ENCODE measurements at places on chromosomes 13 and 19.

GRCh38 chr19:48489608-48490216 is 20.5 kb downstream of the CYTH2 start:
- DNase-seq: peak; percentile 81

GRCh38 chr13:106161146-106161545 is 374.3 kb downstream of the EFNB2 start:
- DNase-seq: no peak

DNA sequence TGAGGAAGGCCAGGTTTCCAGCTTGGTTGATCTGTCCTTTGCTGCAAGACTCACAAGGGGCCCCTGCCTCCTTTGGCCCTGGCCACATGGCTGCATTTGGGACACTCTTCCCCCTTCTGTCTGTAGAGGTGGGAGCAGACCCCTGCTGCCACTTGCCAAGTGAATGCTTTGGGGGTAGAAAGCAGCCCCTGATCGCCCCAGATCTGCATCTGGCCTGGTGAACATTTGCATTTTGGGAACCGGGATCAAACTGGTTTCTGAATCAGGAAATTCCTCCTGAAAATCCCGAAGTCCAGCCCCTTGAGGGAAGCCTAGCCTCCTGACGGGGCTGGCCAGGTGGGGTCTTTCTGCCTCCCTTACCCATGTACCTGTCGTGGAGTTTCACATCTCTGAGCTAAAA is 14.9 kb downstream of the DPF1 start:
- DNase-seq: no peak

DNA sequence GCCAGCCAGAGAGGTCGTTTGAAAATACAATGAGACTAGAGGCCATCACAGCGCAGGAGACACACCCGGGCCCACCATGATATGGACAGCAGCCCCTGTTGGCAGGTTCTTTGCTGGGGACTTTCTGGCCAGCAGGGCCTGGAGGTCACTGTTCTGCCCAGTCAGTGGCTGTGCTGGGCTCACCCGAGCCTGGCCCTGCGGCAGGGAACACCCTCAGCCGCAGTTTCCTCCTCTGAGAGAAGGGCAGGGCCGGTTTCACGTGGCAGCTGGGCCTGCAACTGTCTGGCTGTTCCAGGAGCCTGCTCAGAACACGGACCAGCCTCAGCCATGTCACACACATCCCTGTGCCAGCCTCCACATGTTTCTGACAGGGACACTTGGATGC is 39.4 kb downstream of the ADPRHL1 start:
- peak; percentile 66 for DNase-seq

- DNase-seq: no peak
Measured at GRCh38 chr13:72757792-72758535, 23.7 kb downstream of the DIS3 start.

GRCh38 chr19:41416194-41416674 is 10.9 kb downstream of the B3GNT8 start:
- no peak for DNase-seq

DNA sequence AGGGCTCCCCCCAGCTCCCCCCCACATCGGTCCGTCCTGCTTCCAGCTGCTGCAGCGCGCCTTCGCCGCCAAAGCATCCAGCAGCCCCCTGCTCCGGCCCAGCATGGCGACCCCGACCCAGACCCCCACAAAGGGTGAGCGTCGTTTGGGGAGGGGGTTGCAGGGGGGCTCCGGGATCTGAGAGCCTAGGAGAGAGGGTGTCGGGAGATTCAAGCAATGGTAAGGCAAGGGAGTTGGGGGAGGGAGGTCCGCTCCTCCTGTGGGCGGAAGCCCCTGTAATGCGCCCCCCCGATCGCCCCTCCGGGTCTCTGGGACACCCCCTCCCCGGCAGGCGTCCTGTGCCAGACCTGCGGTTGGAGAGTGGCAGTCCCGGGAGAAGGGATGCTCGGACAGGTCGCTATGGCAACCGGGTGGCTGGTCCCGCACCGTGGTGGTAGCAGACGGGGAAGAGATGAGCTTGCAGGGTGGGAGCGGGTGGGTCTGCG is at the start of gene FXYD7:
Gene FXYD7 (plus strand): TSS at position 25 of the 485 bp plus-strand sequence. CDS start 79 bp downstream, at position 104.
- no peak for DNase-seq

DNA sequence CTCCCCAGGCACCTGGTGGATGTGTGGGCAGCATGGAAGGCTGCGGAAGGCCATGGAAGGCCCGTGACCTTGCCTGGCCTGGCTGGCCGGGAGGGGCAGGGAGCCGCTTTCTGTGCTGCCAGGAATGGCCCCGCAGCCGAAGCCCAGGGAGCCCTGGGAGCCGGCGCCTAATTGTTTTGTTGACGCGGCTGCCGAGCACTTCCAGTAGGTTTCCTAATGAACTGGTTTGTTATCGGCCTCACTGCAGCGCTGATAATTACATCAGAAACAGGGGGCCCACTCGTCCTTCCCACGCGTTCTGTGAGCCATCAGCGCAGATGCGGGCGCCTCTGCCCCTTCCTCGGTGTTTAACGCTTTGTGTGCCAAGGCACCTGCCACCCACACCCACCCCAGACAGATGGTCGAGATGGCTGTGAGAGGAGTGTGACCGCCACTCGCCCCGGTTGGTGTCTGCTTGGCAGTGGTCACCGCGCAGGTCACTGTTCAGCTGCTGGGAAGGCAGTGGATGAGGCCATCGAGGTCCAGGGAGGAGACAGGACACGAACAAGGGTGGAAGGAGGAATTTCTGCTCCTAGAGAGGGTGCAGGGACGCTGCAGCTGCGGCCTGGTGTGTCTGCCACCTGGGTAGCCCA is 124.5 kb downstream of the KDM4B start:
- no peak for DNase-seq

DNA sequence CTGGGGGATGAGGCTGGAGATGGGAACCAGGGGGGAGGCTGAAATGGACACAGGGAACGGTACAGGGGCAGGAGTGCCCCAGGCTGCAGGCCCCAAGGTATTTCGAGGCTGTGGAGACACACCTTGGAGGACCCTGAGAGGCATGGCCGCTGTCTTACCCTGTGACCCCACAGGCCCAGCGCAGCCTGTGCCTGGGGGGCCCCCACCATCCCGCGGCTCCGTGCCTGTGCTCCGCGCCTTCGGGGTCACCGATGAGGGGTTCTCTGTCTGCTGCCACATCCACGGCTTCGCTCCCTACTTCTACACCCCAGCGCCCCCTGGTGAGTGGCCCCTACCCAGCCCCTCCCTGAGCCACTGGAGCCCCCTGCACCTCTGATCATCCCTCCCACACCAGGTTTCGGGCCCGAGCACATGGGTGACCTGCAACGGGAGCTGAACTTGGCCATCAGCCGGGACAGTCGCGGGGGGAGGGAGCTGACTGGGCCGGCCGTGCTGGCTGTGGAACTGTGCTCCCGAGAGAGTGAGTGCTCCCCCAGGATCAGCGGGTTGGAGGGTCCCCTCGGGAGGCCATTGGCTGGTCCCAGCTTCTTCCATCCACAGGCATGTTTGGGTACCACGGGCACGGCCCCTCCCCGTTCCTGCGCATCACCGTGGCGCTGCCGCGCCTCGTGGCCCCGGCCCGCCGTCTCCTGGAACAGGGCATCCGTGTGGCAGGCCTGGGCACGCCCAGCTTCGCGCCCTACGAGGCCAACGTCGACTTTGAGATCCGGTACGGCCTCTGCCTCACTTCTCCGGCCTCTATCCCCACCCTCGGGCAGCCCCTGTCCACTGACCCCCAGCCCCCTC is 16.9 kb upstream of the SPIB start:
- DNase-seq: no peak

GRCh38 chr19:791007-791566 is 6.2 kb upstream of the PTBP1 start:
- DNase-seq: no peak

- peak; percentile 25 for DNase-seq
Measured at GRCh38 chr19:52963247-52963618, 552 bp upstream of the ZNF816 start.

GRCh38 chr19:41924151-41925145 is 3.8 kb downstream of the ERFL start:
- DNase-seq: no peak

- DNase-seq: no peak
Measured at GRCh38 chr19:45442778-45443461, 19.2 kb upstream of the ERCC1 start.

DNA sequence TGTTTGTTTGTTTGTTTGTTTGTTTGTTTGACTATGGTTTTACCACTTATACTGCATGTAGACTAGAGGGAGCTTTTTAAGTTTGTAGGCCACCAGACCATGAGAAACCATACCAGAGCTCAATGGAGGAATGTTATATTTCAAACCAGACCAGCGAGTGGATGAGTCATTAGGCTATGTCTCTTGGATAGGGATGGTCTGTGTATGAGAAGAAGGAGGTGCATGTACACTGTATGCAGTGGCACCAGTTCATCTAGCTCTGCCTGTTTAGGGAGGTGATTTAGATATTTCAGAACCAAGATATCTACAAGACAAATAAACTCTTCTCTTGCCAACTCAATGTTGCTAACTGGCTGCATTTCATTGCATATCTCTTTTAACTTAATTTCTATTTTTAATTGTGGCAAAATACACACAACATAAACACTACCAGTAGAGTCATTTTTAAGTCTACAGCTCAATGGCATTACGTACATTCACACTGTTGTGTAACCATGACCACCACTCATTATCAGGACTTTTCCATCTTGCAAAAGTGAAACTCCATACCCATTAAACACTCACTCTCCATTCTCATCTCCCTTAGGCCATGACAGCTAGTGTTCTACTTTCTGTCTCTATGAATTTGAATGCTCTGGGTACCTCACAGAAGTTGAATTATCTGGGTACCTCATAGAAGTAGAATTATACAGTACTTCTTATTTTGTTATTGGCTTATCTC is 29.2 kb downstream of the SYDE1 start:
- no peak for DNase-seq

- DNase-seq: peak; percentile 86
Measured at GRCh38 chr19:42246143-42246921, 3.9 kb upstream of the GSK3A start.

- DNase-seq: no peak
Measured at GRCh38 chr19:37329686-37330085, 41.2 kb upstream of the ZNF527 start.

DNA sequence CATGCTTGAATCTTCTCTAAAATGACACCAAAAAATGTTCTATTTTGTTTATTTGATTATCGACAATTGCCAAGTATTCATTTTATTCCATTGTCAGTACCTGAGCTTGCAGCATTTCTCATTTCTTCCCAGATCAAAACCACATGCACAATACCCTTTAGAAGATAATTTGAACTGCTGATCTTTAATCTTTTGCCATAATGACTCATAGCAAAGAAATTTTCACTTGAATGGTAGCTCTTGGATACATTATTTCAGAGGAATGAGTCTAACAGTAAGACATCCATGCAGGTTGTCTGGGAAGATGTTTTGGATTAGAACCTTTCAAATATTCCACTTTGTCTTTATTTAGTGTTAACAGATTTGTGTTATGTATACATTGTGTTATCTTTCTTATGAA is 42.0 kb upstream of the RXFP2 start:
- no peak for DNase-seq

DNA sequence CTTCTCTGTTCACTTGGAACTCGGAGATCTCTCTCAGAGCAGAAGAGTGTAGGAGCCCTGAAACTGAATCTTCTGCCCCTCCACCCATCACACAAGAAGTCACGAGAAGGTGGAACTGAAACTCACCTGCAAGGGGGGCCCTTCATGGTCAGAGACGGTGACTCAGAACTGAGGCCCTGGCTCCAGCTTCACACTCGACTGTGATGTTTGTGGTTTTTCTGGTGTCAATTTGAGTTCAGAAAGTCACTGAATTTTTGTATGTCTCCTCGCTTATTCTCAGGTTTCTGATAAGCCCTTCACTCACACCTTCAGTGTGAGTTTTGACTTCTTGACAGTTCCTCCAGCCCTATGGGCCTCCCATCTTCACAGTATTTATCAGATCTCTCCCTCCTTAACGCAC is 23.1 kb downstream of the SIGLEC5 start:
- DNase-seq: no peak

DNA sequence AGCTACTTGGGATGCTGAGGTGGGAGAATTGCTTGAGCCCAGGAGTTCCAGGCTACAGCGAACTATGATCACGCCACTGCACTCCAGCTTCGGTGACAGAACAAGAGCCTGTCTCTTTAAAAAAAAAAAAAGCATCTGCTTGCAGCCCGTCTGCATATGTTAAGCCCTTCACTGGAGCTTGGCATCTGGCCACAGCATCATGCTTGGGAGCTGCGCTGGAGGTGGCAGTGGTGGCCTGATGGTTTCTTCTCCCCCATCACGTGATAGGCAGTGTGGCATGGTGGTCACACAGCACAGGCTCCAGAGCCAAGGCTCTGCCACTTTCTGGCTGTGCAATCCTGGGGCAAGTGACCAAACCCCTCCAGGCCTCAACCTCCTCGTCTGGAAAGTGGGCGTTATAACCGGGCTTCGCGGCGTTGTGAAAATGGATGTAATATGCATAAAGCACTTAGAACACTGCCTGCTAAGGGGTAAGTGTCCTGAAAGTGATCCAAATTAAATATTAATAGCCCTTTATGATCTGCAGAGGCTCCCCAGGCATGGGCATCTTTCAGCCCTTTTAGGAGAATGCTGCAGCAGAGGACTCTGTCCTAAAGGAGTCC is 24.4 kb downstream of the MARK4 start:
- DNase-seq: no peak

GRCh38 chr13:105107781-105108180 is 1427.7 kb downstream of the EFNB2 start:
- no peak for DNase-seq

DNA sequence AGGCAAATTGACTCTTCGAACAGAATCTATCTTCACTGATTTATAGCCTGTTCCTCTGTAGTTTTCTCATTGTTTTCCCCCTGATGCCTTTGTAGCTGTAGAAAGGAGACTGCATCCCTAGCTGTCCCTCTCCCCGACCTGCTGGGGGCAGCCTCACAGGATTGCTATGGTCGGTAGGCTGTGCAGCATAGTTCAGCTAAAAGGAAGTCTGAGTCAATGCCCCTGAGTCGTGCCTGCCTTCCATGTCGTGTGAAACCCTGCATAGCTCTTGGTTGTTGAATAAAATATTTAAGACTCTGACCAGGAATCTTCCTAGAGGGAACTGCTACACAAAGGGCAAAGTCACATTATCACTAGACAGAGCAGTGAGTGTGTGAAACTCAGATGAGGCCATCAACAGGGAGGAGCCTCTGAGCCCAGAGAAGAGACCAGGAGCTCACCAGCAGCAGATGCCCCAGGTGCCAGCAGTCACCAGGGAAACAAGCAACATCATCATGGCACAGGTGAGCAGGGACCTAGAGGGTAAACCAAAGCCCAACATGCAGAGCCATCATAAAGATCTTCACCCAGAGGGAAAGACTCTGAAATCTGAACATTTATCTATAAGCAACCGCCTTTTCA is 108.4 kb upstream of the NBEA start:
- peak; percentile 27 for DNase-seq

DNA sequence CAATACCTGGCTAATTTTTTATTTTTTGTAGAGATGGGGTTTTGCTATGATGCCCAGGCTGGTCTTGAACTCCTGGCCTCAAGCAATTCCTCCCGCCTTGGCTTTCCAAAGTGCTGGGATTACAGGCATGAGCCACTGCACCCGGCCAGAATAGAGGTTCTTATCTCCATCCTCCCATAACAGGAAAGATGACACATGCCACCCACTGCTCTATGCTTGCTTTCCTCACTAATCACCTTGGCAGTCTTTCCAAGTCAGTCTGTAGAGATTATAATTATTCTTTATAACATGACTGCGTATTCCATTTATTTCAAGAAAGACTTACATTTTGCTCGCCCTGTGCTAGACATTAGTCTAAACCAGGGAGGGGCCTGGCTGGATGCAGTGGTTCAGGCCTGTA is 6.7 kb downstream of the VAV1 start:
- DNase-seq: no peak

- no peak for DNase-seq
Measured at GRCh38 chr13:73697166-73697565, 437.0 kb downstream of the KLF12 start.

GRCh38 chr13:46631179-46631542 is 78.2 kb downstream of the LRCH1 start:
- no peak for DNase-seq
